Osteoblast (primary cell): ENCODE measurements at places on chromosomes 6 and 20. TPM values are rescaled to one million over a fixed set of nuclear protein-coding genes. Genes with fewer than 3 reads are reported as not detected.

Gene KHDRBS2
- not detected in 2 replicates for total RNA-seq

Gene RAET1G
- 1.5 and 1.8 TPM in 2 replicates for total RNA-seq

Gene DSP
- total RNA-seq: 84.0 and 119 TPM in 2 replicates

Gene DACT2
- total RNA-seq: not detected in 2 replicates

Gene BPIFB4
- not detected in 2 replicates for total RNA-seq

Gene MROH8
- 1.1 and 1.8 TPM in 2 replicates for total RNA-seq

Gene DZANK1
- total RNA-seq: 1.4 and 1.5 TPM in 2 replicates

Gene DEF6
- 0.29 and 0.72 TPM in 2 replicates for total RNA-seq
